ENCODE measurements at places on chromosomes 6 and 20.

- H3K4me1 ChIP-seq: no peaks in the 10 kb centered on the region
- DNase-seq: no peak
- H3K27ac ChIP-seq: no peak overlapping the region
- no peak overlapping the region for H3K4me3 ChIP-seq
- H3K27me3 ChIP-seq: no peaks in the 10 kb centered on the region
- H3K36me3 ChIP-seq: no peaks in the 10 kb centered on the region
These were observed 342.5 kb downstream of the CENPW start for GRCh38 chr6:126682440-126682839.

- DNase-seq: no peak
- H3K36me3 ChIP-seq: no peaks in the 10 kb centered on the region
- H3K27me3 ChIP-seq: no peaks in the 10 kb centered on the region
- H3K4me3 ChIP-seq: no peak overlapping the region
These were observed 42.7 kb downstream of the SASH1 start for GRCh38 chr6:148385379-148385778.

- H3K27me3 ChIP-seq: no peaks in the 10 kb centered on the region
- no peak overlapping the region for H3K4me3 ChIP-seq
- H3K4me1 ChIP-seq: no peaks in the 10 kb centered on the region
- no peaks in the 10 kb centered on the region for H3K36me3 ChIP-seq
- H3K27ac ChIP-seq: no peak overlapping the region
- DNase-seq: no peak
These were observed 36.5 kb downstream of the DZANK1 start for GRCh38 chr20:18430172-18430826.

DNA sequence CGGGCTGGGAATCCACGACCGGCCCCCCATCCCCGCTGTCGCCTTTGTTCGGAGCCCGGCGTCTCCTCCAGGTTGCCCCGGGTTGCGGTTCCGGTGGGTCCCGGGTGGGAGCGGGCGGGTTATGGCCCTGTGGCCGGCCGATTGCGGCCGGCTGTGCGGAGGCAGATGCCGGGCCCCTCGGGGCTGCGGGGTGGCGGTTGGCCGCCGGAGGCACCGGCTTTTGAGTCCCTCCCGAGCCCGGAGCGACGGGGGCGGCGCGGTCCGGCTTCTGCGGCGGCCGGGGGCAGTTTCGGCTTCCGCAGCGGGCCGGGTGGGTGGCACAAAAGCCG lies 431 bp downstream of the LOC128125822 start:
- peaks cover 2% of the 10 kb centered on the region for H3K36me3 ChIP-seq
- no peaks in the 10 kb centered on the region for H3K4me1 ChIP-seq
- H3K27ac ChIP-seq: no peak overlapping the region
- no peaks in the 10 kb centered on the region for H3K27me3 ChIP-seq

- no peaks in the 10 kb centered on the region for H3K27me3 ChIP-seq
- no peaks in the 10 kb centered on the region for H3K4me1 ChIP-seq
- no peaks in the 10 kb centered on the region for H3K36me3 ChIP-seq
- H3K27ac ChIP-seq: no peak overlapping the region
These were observed 23.3 kb upstream of the BCAS1 start for GRCh38 chr20:54093423-54094267.

DNA sequence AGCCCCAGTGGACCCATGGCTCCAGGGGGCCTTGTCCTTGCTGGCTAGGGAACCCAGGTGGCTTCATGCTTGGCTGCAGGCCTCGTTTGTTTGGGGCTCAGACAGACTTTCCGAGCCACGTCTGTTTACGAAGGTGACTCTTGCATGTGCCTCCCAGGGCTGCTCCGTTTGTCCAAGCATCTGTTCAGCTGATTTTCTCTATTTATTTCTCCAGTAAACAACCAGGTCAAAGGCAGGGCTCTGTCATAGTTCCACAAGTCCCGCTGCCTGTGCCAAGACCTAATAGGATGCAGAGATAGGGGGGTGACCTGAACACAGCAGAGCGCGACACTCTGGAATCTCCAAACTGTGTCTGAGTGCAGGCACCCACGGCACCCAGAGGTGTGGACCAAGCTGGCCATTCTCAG lies 12.8 kb upstream of the SPO11 start:
- H3K36me3 ChIP-seq: no peaks in the 10 kb centered on the region
- no peaks in the 10 kb centered on the region for H3K4me1 ChIP-seq
- H3K27me3 ChIP-seq: no peaks in the 10 kb centered on the region
- no peak overlapping the region for H3K4me3 ChIP-seq
- DNase-seq: no peak

GRCh38 chr6:52284131-52284459 lies 447 bp downstream of the MCM3 start:
- no peaks in the 10 kb centered on the region for H3K4me1 ChIP-seq
- H3K27me3 ChIP-seq: no peaks in the 10 kb centered on the region
- peak overlapping the region; percentile 99 for H3K4me3 ChIP-seq

- 0 out of 2 replicates have a peak, but pooled peaks cover 1% of the 10 kb centered on the region for H3K4me1 ChIP-seq
- H3K4me3 ChIP-seq: no peak overlapping the region
- no peak overlapping the region for H3K27ac ChIP-seq
- no peaks in the 10 kb centered on the region for H3K27me3 ChIP-seq
- no peaks in the 10 kb centered on the region for H3K36me3 ChIP-seq
- DNase-seq: no peak
These were observed 27.8 kb upstream of the F13A1 start for GRCh38 chr6:6348256-6348655.

GRCh38 chr6:151409260-151409659 lies 17.9 kb upstream of the ZBTB2 start:
- H3K36me3 ChIP-seq: peaks cover 13% of the 10 kb centered on the region
- H3K4me3 ChIP-seq: no peak overlapping the region
- DNase-seq: no peak
- no peaks in the 10 kb centered on the region for H3K27me3 ChIP-seq
- H3K27ac ChIP-seq: no peak overlapping the region
- H3K4me1 ChIP-seq: no peaks in the 10 kb centered on the region

DNA sequence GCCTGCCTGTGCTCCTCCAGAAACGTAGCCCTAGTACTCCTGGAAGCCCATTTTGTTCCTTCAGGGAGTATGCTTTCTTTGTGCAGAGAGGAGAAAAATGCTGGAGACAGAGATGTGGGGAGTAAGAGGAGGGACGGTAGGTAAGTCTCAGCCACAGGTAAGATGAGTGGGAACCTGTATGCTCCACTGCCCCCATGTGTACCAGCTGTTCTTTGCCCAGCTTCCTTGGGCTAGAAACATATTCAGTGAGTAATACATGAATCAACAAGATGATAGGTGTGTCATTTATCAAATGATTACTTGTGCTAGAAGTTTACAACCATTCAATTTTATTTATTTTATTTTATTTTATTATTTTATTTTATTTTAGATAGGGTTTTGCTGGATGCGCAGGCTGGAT lies 13.6 kb upstream of the CEP85L start:
- H3K4me3 ChIP-seq: no peak overlapping the region
- H3K27me3 ChIP-seq: no peaks in the 10 kb centered on the region
- DNase-seq: no peak

DNA sequence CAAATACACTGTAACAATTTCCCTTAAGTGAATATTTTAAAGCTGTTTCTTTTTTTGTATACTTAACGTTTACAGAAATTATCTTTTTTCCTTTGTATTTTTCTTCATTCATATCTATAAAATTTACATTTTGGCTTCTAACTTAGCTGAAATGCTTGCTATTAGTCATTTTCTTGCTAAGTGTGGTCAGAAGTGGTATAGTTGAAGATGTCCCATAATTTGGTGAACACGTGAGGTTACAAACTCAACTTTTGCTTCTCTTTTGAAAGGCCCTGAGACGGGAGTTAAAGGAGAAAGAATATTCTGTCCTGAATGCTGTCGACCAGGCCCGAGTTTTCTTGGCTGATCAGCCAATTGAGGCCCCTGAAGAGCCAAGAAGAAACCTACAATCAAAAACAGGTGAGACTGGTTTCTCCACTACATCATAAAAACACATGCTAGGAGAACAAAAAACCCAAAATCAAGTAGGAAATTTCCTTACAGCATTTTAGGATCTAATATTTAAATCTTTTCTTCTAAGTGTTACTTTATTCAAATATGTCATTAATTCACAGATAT lies 445.0 kb downstream of the UTRN start:
- H3K4me1 ChIP-seq: peaks cover 1% of the 10 kb centered on the region
- H3K4me3 ChIP-seq: no peak overlapping the region
- no peak for DNase-seq

DNA sequence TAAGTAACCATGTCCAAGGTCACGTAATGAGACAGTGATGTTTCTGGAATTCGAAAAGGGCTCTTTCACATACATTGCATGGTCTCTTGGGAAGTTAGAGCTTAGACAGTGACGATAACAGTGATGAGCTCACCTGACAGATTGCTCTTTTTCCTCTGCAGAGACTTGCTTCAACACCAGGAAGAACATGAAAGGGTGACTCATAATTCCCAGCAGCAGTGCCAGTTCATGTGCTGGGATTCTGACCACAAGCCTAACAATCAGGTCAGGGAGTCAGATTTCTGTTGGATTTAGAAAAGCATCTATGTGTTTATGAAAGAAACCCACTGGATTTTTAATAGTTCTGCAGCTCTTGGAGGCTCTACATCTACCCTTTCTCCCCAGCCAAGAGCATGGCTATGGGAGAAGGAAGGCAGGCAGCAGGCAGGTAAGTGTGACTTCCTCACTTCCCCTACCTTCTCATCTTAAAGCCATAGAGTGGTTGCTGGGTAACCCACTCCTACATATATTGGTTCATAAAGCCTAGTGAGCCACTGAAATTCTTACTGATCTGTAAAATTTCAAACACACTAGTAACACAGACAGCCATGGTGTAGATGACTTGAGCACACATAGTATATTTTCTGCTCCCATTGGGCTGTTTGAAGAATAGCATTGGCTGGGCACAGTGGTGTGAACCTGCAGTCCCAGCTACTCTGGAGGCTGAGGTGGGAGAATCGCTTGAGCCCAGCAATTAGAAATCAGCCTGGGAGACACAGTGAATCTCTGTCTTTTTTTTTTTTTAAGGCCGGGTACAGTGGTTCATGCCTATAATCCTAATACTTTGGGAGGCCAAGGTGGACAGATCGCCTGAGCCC lies 44.4 kb upstream of the LOC128125822 start:
- no peaks in the 10 kb centered on the region for H3K4me1 ChIP-seq
- no peak overlapping the region for H3K4me3 ChIP-seq
- H3K27ac ChIP-seq: no peak overlapping the region
- no peak for DNase-seq
- H3K27me3 ChIP-seq: no peaks in the 10 kb centered on the region
- no peaks in the 10 kb centered on the region for H3K36me3 ChIP-seq

DNA sequence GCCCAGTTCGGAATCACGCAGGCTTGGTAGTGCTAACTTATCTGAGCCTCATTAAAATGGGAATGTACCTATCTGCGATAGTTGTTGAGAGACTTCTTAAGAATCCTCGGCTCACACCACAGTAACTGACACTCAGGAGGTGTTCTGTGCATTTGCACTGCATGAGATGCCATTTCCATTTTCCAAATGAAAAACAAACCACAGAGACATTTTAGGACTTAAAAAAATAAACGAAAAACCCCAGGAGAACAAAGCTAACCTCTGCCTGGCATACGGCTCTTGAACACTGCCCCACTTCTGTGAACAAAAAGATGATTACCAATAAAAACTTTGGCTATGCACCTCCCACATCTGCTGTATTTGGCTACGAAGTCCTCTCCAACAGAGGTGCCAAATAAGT lies 37.6 kb downstream of the BEND3 start:
- H3K27ac ChIP-seq: no peak overlapping the region
- no peak overlapping the region for H3K4me3 ChIP-seq
- no peaks in the 10 kb centered on the region for H3K4me1 ChIP-seq
- H3K27me3 ChIP-seq: no peaks in the 10 kb centered on the region
- no peak for DNase-seq

DNA sequence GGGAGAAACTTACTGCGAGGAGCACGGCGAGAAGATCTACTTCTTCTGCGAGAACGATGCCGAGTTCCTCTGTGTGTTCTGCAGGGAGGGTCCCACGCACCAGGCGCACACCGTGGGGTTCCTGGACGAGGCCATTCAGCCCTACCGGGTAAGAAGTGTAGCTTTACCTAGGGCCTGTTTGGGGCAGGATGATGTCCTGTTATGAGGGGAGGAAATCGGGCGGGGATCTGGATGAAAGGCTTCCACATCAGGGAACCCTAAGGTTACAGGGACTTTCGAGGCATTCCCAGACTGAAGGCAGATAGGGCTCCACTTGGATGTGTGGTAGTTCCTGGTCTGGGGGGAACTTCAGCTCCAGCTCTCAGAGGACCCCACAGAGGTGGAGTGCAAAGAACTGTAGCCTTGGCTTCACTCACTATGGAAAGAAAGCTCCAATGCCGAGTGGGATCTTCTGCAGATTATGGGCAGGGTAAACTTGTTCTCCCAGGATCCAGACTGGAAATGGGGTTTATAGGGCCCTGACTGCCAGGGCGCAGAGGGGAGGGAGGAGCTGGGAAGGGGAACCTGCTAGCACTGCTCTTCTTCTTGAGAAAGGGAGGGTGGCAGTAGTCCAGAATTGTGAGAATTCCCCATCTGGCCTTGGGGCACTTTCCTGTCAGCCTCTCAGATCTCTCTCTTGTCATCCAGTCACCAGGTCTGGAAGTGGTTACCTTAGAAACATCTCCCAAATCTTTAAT lies 740 bp downstream of the TRIM15 start:
- H3K4me3 ChIP-seq: no peak overlapping the region
- no peak for DNase-seq
- H3K36me3 ChIP-seq: no peaks in the 10 kb centered on the region
- H3K4me1 ChIP-seq: no peaks in the 10 kb centered on the region
- no peaks in the 10 kb centered on the region for H3K27me3 ChIP-seq

DNA sequence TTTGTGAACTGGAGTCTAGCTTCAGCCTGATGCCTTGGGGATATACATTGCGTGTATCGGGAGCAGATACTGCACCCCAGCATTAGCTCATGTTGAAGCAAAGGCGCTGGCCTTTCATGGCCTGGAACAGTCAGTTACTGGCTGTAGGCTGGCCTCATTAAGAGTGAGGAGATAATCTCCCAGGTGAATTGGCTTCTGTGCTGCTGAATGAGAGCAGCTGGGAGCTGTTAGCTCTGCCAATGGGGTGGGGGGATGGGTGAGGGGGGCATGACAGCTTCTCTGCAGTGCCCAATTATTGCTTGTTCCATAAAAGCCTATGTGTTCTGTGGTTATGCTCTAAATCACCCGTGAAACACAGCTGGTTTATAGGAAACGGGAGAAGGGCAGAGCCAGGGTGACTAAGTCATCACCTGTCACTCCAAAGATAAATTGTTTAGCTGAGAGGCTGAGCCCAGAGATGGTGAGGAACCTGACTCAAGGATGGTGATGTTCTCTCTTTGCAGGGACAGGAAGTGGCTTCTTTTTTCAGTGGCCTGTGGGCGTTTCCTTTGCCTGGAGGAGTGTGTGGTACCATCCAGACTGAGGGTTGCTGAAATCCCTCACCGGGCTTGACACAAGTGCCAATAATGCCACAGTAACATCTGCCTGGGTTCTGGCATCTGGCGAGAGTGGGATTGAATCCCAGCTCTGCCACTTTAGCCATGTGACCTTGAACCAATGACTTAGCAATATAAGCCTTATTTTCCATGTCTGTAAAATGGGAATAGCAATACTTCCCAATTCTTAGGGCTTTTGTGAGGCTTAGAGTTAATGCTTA lies 170.8 kb downstream of the BCAS1 start:
- DNase-seq: no peak
- no peaks in the 10 kb centered on the region for H3K36me3 ChIP-seq
- no peak overlapping the region for H3K4me3 ChIP-seq
- no peak overlapping the region for H3K27ac ChIP-seq

Measured in iPS DF 6.9 (cell line).